K562 (cell line): ENCODE measurements at places on chromosomes 7 and 10. TPM values are rescaled to one million over a fixed set of nuclear protein-coding genes. Genes with fewer than 3 reads are reported as not detected.
A peak's percentile ranks its signal among the peaks of the same experiment; 100 is the strongest.

- DNase-seq, result no peak
Observed at GRCh38 chr10:90007226-90007625, 305.8 kb downstream of the KIF20B start.

DNA sequence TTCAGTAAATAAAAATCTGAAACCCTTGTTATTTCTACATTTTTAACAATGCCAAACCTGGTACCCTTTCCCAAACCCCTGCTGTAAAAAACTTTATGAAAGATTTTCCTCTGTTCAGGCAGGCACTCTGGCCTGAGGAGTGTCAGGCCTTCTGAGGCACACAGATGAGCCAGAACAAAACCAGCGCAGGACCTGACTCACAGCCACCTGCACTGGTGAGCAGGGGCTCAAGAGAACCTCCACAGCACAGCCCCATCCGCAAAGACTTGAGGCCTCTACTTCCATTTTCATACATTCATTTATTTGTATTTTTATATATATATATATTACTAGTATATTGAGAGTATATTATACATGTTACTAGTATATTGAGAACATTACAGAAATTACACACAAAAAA is 49.4 kb downstream of the COBL start:
- no peak for DNase-seq

- no peak for DNase-seq
Observed at GRCh38 chr7:90708841-90709317, 112.8 kb downstream of the CDK14 start.

GRCh38 chr7:17709599-17709998 is 230.7 kb downstream of the SNX13 start:
- no peak for DNase-seq

- no peak for DNase-seq
Observed at GRCh38 chr10:112402917-112403316, 29.0 kb downstream of the ACSL5 start.

- no peak for DNase-seq
Observed at GRCh38 chr7:80273327-80273726, 138.7 kb downstream of the GNAI1 start.

GRCh38 chr10:114482480-114483304 is 78.4 kb upstream of the AFAP1L2 start:
- no peak for DNase-seq

DNA sequence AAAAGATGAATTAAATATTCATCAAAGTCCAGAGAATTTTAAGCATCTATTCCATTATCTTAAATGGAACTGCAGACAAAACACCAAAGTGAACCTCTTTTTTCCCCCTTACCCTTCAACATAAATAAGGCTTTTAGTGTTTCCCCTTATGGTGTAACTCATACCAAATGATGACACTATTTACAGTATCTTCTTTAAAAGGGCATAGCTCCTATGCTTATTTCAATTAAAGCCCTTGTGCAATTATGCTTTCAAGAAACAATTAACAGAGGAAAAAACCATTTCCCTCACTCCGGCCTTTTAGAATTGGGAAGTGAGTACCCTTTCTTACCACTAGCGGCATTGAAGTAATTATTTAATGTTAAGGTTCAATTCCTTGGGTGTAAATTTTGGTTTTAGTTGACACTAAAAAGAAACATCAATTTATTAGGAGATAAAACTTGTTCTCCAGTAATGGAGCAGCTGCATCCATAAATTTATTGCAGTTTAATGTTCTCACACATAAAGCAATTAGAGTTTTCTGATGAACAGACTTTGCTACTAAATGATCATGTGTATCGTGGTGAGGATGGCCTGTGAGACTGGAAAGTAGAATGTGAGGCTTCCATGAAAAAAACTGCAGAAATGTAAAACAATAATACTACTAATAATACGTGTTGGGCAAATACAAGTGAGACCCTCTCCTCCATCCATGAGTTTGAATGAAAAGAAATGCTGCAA is 661.3 kb downstream of the PARD3 start:
- DNase-seq, result no peak

DNA sequence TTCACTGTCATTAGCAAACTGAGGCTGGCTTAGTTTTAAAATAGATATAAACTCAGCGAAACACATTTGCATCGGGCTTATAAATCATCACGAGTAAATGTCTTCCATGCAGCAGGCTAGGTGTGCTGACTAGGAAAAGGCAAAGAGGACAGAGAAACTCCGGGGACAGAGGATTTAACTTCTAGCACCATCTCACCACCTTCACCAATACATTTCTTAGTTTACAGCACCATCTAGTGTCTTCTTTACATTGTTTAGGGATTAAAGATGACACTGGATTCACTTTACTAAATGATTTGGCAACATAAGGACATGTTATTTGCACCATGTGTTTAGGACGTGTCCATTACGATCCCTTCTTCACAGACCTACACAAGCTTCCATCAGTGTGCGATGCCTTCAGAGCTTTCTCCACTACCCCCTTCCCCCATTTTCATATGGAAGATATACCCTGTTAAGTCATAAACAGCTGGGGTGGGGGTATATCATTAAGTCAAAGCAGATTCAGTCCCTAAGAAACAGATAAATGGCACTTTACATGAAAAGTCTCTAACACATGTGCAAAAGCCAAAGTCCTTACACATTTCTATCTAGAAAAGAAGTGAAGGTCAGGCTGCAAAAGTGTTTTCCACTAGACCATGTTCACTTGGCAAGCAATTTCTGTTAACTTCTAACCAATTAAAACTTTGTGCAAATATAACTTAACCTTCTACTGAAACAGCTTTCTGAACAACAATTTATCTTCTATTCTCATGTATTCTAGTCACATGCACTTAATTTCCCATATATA is 103.3 kb downstream of the GRB10 start:
- no peak for DNase-seq

DNA sequence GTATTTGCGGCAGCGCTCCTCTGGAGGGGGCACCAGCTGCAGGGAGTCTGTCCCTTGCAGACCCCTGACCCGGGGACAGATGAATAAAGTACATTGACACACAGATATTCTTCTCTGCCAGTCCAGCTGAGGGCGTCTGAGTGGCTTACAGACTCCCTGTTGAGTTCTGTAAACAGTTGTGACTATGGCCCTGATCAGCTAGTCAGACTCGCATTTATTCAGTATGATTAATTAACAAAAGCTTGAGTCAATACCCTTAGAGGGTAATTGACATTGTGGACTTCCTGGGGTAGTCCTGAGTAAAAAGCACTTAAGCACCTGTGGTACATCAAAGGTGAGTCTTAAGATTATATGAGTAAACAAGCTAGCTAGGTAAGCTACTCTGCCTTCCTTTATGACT is 21.0 kb downstream of the ANKRD30A start:
- DNase-seq, result no peak

GRCh38 chr7:148650232-148650858 is 48.4 kb upstream of the CUL1 start:
- no peak for DNase-seq

GRCh38 chr7:158957510-158957906 is 101.2 kb downstream of the DYNC2I1 start:
- no peak for DNase-seq

GRCh38 chr10:22846294-22846693 is 81.6 kb upstream of the ARMC3 start:
- no peak for DNase-seq

DNA sequence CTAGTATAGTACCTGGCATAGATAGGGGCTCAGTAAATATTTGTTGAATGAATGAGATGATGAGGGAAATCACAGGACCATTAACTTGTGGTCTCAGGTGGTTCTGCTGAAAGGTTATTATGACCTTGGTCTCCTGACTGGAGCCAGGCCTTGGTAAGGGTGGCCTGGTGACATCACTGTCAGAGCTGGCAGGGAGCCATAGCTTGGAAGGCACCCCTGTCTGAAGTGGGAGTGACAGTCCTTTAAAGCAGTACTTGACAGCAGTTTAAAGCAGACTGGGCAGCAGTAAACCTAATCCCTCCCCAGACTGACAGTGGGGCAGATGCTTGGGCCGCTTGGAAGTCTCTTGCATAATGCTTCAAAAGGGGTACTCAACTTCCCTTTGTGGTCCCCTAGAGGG is 13.4 kb downstream of the DPCD start:
- DNase-seq, result no peak

DNA sequence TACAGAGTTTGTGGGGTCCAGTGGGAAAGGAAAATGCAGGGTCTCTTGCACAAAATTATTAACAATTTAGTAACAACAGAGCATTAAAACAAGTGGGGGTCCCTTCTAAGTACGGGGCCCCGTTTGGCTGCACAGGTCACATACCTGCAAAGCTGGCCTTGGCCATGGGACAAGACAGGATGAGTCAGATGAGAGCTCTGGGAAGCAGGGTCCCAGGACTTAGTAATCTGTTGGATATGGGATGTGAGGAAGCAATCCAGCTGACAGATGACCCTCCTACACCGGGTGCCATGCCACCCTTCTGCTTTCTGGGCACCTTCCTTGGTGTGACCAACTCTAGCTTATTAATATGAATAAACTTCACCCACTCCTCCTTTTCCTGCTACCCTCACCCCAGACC is 3.2 kb upstream of the DUSP5 start:
- DNase-seq, result no peak

DNA sequence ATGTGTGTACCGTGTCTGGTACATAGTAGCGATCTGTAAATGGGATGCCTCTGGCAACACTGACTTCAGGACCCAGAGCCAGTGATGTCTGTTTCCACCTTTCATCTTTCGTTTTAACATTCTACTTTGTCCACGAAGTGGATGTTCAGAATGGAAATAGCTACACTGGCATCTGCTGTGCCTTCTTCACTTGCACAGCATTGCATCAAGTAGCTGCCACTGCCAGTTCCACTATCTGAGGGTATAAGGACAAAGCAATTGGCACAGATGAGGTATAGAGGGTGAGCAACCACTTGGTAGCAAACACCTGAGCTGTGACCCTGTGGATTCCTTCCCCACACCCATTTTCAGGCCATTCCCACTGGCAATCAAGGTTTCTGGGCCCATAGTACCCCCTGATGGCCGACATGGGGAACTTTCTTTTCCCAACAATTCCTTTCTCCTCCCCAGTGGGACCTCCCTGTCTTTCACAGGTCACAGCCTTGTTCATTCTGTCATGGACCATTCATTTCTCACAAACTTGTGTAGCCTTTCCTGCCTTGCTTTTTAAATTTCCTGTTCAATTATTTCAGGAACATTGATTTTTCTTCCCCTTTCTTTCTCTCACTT is 4.0 kb downstream of the ITGA8 start:
- peak; percentile 50 for DNase-seq

DNA sequence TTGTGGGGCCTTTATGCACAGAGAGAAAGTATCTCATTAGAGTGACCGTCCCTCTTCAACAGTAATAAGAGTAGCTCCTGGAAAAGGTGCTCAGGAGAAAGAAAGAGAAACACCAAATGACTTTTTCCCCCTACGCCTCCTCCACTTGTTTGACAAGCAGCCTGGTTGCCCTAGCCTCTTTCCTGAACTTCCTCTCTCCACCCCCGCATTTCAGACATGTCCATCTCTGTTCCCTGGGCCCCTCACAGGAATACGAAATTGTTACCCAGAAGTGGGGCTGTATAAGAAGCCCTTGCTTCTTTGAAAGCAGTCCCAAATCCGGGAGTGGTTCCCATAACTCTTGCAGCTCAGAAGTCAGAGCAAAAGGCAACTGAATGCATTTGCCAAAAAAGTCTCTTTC is 119.6 kb upstream of the ADO start:
- DNase-seq, result no peak

Gene GPR26
- total RNA-seq, result not detected in 2 replicates

Gene SLC26A5
- total RNA-seq, result not detected in 2 replicates

Gene DNAJC12
- 37.0 and 42.4 TPM in 2 replicates for total RNA-seq

Gene EXOC6
- total RNA-seq, result 24.7 and 25.0 TPM in 2 replicates

Gene ZYX
- total RNA-seq, result 114 and 130 TPM in 2 replicates

Gene PRSS58
- total RNA-seq, result not detected in 2 replicates

Gene NUTM2B
- total RNA-seq, result 1.4 and 2.3 TPM in 2 replicates

Gene SFRP4
- total RNA-seq, result not detected in 2 replicates

Gene KIAA1549
- total RNA-seq, result 0.25 and 0.29 TPM in 2 replicates

Gene SPDYE11
- not detected in 2 replicates for total RNA-seq
